NCI-H748 treated with DMSO at 0.1 percent for 48 hours (cell line): ENCODE measurements at places on chromosomes 13 and 19.

DNA sequence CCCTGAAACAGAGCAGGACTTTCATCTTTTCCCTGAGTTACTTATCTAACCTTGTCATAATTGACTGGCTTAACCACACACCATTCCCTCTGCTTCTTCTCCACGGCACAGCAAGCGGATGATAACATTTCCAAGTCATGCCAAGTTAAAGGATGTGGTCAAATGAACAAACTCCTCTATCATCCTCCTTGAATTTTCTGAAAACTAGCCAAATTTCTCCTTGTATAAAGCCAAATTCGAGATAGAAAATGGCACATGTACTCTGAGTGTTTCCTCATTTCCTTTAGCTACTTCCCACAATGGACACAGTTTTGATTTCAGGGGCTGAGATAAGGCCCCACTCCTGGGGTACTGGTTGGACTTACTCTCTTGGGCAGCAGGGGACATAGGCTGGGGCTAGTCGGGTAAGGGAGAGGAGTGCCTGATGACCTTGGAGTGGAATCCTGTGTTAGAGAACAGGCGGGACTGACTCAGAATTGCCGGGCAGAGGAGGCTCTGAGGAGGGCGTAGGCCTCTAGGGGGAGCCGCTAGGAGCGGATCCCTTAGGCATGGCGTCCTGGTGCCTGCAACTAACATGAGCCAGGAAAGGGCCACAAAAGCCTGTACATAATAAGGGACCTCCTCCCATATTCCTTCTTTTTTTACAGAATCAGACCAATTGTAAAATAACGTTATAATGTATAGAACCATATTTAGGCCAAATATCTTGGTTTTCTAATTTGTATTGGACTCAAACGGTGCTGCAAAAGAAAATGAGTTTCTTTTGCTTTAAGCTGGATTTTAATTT lies 20.3 kb upstream of the TMTC4 start:
- no peak for DNase-seq

GRCh38 chr19:49340069-49340864 lies 5.1 kb downstream of the CD37 start:
- DNase-seq: peak; percentile 54

GRCh38 chr13:21333186-21333585 lies 125.9 kb downstream of the ZDHHC20 start:
- no peak for DNase-seq

DNA sequence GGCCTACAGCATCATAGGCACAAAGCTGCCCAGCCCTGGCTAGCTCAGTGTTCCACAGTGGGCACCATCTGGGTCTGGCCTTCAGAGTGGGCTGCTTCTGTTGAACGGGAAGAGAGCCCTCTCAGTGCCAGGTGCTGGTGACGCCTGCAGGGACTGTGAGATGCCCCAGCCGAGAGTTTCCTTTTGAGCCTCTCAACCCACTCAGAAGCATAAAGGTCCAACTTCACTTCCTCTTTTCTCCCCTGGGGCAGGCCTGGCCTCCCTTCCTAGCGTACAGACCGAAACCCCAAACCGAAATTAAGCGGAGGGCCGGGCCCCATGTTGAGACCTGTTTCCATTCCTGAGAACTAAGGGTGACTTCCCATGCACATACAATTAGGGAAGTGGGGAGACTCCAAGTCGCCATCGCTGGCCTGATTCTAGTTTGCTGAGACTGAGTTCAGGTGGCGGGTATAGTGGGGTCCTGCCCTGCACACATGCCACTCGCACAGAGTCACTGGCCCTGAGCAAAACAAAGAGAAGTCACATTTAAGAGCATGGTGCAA lies 6.9 kb downstream of the RAB8A start:
- DNase-seq: no peak

GRCh38 chr13:34628209-34628682 lies 313.8 kb upstream of the NBEA start:
- DNase-seq: peak; percentile 73

- DNase-seq: no peak
Observed at GRCh38 chr13:23615395-23616081, 45.3 kb downstream of the TNFRSF19 start.

- DNase-seq: peak; percentile 37
Observed at GRCh38 chr13:101424381-101425155, 8.3 kb upstream of the NALCN start.

DNA sequence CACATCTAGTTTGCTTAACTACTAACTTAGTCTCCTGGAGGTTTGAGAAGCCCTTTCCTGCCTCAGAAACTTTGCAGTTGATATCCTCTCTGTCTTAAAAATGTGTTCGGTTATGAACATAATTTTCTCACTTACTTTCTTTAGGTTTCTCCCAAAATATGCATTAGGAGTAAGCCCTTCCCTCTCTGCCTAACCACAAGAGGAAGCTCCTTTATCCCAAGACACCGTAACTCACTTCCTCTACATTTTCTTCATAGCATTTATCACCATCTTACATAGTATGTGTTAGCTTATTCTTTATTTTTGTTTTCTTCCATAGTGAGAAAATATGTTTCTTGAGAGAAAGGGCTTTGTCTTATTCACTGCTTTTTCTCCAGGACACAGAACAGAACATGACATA lies 952.5 kb upstream of the ATXN8OS start:
- no peak for DNase-seq

- DNase-seq: no peak
Observed at GRCh38 chr19:55276720-55277430, 3.0 kb downstream of the HSPBP1 start.

DNA sequence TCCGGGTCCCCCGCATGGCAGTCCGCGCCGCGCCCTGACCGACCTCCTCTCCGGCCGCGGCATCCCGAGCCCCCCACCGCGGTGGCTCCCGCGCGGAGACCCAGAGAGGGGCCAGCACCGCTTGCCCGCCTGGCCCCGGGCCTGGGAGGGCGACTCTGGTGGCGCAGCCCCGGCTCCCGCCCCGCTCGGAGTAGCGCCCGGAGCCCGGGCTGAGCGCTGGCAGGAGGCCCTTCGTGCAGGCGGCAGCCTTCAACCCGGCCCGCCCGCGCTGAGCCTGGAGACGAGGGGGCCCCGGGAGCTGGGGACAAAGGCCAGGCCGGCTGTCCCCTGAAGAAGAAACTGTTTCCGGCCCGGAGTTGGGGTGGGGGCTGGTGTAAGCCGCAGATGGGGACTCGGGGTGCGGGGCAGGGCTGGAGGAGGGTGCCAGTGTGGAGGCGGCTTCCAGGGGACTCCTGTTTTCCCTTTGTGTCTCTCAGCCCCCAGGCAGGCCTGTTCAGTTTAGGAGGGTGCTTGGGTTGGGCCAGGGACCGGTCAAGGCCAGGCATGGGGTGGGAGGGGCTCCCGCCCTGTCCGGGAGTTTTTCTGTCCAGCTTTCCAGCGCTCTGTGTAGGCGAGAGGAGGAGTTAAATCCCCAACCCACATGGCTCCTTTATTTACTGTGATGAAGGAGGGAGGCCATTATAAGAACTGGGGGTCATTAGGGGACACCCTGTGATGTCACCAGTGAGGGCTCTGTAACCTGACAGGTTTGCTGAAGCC lies 935 bp downstream of the LRP3 start:
- no peak for DNase-seq

DNA sequence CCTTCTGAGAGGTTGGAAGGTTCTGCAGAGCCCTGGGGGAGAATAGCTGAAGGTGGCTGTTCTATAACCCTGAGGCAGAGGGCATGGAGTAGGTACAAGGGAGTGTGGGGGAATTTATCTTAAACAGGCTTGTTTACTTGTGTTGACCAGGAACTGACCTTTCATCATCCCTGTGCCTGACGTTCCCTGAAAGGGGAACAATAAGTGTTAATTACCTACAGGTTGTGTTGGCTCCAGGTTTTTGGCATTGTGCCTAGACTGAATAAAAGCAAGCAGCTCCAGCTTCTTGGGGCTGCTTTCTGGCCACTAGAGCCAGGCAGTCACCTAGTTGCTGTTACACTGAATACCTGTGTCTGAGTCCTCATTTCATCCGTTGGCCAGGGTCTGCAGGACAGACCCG lies 60.0 kb downstream of the ZNF627 start:
- peak; percentile 6 for DNase-seq

GRCh38 chr13:70792121-70792520 lies 683.9 kb upstream of the KLHL1 start:
- DNase-seq: no peak

- DNase-seq: no peak
Observed at GRCh38 chr13:109160887-109161669, 531.7 kb downstream of the MYO16 start.

GRCh38 chr19:8206147-8207087 lies 2.8 kb upstream of the CERS4 start:
- DNase-seq: peak; percentile 16

DNA sequence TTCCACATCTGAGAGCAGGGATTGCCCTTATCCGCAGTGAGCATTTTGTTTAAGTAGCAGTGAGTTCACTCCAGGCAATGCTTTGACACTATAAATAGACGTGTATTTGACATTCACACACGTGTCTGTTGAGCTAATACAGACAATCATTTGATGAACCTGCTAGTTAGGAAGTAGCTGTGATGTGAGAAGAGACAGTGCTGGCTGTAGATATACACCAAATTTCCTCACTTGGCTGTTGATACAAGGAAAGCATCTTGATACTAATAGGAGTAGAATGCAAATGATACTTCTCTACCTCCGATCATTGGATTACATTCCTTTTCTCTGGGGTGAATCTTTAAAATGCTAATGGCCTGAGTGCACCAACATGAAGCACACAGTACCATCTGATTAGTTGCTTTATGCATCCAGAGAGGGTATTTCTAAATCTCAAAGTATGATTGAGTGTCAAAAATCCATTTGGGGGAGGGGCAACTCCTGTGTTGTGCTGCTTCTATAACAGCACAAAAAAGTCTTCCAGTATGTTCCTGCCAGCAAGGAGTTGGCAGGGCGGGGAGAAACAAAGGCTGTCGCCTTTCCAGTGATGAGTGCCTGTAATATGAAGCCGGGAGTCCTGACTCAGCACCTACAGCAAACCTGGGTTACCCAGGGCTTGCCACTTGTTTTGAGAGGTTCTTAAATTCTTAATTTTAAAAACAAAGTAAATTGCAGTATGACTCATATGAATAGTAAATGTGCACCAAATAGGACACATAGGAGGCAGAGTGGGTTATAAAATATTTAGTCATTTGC lies 7.0 kb downstream of the CUL4A start:
- DNase-seq: no peak

DNA sequence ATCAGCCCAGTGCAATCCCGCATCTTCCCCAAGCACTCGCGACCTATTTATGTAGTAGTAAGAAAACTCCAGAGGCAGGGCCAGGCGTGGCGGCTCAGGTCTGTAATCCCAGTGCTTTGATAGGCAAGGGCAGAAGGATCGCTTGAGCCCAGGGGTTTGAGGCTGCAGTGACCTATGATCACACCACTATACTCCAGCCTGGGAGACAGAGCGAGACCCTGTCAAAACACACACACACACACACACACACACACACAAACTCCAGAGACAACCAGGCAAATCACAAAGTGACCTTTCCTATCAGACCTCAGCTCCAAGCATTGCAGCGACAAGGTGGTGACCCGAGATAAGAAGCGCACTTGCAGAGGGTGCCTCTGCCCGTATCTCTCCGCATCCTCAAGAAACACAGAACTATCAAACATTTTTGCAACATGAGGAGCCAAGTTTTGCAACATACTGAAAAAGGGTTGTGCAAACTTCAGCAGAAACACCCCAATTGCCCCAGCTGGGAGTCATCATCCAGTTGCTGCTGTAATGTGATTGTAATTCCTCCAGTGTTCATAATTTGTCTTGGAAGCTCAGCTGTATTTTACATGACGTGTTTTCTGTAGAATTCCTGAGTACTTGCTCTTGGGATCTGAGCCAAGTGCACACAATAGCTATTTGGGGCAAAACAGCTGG lies 8.7 kb upstream of the KLF2 start:
- DNase-seq: no peak

GRCh38 chr19:43564800-43565199 lies 10.5 kb downstream of the XRCC1 start:
- DNase-seq: no peak

- DNase-seq: no peak
Observed at GRCh38 chr13:28540612-28541011, 45.7 kb upstream of the FLT1 start.

DNA sequence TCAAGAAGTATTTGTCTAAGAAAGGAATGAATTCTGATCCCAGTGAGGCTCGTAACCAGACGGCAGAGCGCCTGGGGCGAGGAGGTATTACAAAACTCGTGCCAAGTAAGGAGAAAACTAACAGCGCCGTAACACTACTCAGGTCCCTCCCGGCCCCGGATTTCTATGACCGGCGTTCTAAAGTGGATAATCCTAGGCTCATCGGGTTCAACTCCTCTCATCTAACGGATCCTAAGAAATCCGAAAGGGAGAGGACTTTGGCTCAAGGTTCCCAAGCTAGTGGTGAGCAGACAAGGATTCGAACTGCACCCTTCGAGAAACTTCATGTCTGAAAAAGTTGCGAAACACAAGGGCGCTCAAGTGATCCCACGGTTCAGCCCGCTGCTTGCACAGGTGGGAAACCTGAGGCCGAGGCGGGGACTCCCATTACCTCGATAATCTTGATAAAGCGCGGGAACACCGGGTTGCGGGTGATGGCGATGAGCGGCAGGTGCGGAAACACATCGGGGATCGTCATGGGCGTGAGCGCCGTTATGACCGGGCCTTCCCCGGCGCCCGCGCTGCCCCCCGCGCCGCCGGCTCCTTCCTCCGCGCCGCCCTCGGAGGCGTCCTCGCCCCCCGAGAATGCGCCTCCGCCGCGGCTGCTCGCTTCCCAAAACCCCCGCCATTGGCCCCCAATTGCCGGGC lies 529 bp downstream of the LONP1 start:
- DNase-seq: no peak

- DNase-seq: peak; percentile 16
Observed at GRCh38 chr19:12828494-12828893, 5.9 kb downstream of the RTBDN start.

DNA sequence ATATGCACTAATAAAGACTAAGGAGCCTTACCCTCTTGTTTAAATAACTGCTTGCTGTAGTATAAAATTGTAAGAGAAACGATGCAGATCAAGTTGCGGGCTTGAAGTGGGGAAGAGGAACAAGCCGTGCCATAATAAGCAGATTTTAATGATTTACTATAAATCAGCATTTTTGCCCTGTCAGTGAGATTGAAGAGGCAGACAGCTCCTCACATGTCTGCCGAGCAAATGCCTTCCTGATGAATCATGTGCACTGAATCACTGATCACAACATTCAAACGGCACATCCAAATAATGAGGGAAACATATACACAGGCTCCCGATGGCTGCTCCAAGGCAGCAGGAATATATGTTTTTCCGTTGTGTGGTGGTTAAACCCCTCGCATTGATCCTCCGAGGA lies 282.9 kb downstream of the TSHZ3 start:
- no peak for DNase-seq

- DNase-seq: no peak
Observed at GRCh38 chr13:99693351-99693750, 192.1 kb downstream of the TM9SF2 start.

- no peak for DNase-seq
Observed at GRCh38 chr13:92224052-92224821, 825.8 kb downstream of the GPC5 start.

- no peak for DNase-seq
Observed at GRCh38 chr19:14383661-14384555, 2.7 kb downstream of the ADGRE5 start.
